GM13976 (cell line): ENCODE measurements at places on chromosomes 5 and 9.

- no peak for DNase-seq
Measured at GRCh38 chr9:107737987-107738743, 248.6 kb upstream of the KLF4 start.

DNA sequence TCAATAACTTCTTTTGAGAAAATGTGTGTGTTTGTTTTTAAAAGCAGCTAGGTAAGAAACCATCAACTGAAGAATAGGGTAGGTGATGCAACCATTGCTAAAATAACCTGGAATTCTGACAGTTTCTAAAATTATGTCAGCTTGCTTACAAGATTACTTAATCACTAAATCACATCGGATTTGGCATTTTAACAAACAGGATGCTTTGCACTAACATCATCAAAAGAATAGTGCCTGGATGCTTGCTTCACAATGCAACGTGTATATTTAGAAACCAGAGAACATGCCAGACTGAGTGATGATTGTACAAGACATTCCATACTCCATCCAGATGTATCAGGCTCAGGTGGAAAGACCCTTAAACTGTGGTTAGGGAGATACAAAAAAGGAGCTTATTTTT lies 43.9 kb downstream of the PAM start:
- no peak for DNase-seq

GRCh38 chr9:116032683-116033440 lies 120.7 kb upstream of the PAPPA start:
- no peak for DNase-seq

DNA sequence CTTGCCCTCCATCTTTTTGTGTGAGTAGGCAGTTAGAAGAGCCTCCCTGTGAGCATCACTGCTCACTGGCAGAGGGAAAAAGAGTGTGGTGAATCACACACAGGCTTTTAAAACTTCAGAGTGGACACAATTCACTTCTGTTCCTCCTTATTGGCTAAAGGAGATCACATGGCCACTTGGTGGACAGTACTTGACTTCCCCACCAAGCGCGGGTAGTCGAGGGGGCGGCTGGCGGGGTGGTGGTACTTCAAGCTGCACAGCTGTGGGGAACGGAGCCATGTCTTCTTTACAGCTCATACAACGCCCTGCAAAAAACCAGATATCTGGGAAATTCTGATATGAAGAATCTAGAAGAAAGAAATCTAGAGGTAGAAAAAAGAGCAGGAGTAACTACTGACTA lies 95.4 kb downstream of the PAM start:
- no peak for DNase-seq

- DNase-seq = peak; percentile 72
Measured at GRCh38 chr9:136133191-136133958, 14.7 kb upstream of the TMEM250 start.

GRCh38 chr5:146721073-146721815 lies 157.3 kb downstream of the PPP2R2B start:
- no peak for DNase-seq

DNA sequence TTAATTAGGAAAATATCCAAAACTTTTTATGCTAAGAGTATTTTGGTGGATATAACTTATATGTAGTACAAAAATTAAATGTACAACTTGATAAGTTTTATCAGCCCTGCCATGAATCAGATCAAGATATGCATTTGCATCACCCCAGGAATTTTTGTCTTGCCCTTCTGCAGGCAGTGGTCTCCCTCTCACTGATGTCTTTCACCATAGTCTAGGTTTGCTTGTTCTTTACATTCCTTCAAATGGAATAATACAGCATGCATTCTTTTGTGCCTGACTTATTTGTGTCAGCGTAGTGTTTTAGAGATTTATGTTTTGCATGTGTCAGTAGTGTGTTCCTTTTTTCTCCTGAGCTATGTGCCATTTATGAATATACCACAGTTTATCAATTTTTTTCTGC lies 36.4 kb downstream of the RNF180 start:
- no peak for DNase-seq

DNA sequence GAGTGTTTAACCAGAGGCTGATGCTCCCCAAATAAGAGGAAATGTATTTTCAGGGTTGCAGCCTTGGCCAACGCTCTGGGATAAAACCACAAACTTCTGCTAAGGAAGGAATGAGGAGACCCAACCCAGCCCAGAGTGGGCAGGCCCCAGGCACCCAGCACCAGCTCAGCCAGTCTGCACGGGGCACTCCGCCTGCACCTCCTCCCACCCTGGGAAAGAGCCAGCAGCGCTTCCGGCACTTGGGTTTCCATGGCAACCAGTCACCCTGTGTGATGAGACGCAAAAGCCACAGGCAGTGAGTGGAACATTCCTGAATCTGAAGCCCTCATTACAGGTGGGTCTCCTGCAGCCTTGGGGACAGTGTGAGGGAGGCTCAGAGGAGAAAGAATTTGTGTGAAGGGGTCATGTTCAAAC lies 85.2 kb upstream of the ZBTB43 start:
- peak; percentile 79 for DNase-seq

- DNase-seq = no peak
Measured at GRCh38 chr5:56803025-56803424, 12.3 kb upstream of the MAP3K1 start.
